ENCODE measurements at places on chromosomes 11 and 22. TPM values are rescaled to one million over a fixed set of nuclear protein-coding genes. Genes with fewer than 3 reads are reported as not detected.

DNA sequence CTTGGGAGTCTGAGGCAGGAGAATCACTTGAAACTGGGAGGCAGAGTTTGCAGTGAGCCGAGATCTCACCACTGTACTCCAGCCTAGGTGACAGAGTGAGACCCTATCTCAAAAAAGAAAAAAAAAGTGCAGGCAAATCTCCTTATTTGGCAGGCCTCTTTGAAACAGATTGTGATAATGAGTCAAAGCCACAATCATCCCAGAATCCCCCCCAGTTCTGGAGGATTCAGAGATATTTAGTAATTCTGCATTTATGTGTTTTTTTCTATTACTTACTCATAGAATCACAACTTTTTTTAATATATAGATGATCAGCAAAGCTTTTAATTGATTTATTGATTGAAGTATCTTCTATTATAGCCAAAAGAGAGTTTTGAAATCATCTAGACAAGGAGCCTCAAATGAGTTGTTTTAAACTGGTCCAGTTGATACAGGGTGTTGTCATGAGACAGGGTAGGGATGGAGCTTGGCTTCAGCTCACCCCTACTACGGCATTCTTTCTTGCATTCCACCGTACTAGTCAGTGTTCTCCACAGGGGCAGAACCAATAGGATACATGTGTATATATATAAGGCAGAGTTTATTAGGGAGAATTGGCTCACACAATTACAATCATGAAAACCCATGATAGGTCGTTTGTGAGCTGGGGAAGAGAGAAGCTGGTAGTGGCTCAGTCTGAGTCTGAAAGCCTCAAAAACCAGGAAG, 39.3 kb upstream of the SORL1 start:
- DNase-seq = no peak

DNA sequence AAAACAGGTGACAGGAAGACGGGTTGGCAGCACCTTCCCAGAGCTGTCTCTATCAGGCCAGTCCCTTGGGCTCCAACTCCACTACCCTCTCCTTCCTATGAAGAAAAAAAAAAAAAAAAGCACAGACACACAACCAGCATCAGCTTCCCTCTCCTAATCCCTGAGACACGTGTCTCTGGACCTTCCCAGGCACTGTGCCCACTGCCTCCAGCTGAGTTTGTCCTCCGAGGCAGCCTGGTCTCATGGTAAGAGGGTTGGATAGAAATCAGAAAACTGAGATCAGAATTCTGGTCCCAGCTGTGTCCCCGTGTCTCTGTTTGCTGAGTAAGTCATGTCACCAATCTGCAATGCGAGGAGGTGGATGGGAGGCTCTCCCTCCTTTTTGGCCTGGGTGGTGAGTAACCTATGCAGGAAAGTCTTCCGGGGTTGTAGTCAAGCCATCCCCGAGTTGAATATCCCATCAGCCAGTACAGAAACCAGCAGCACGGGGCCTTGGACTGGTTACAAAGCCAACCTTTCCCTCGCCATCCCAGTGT, 193.7 kb upstream of the TBCEL start:
- no peak for DNase-seq

DNA sequence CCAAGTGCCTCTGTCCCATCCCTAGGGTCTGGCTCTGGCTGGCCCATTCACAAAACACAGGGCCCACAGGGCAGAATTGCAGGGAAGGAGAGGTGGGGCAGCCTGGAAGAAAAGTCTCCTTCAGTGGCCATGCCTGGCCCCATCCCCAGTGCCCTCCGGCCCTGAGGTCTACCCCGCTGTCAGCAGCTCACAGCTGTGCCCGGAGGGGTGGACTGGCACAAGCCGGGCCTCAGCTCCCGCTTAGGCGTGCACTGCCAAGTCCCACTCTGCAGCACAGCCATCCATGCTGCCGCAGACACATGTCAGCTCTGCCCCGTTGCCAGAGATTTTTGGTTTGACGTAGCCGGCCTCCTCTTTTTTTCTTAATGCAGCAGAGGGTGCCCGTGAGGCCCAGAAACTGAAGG, 3.9 kb upstream of the SCN2B start:
- peak; percentile 37 for DNase-seq

KDELR3 gene
- 5.3 TPM for total RNA-seq

GRCh38 chr11:76890329-76890728, 29.6 kb downstream of the ACER3 start:
- DNase-seq = no peak

DNA sequence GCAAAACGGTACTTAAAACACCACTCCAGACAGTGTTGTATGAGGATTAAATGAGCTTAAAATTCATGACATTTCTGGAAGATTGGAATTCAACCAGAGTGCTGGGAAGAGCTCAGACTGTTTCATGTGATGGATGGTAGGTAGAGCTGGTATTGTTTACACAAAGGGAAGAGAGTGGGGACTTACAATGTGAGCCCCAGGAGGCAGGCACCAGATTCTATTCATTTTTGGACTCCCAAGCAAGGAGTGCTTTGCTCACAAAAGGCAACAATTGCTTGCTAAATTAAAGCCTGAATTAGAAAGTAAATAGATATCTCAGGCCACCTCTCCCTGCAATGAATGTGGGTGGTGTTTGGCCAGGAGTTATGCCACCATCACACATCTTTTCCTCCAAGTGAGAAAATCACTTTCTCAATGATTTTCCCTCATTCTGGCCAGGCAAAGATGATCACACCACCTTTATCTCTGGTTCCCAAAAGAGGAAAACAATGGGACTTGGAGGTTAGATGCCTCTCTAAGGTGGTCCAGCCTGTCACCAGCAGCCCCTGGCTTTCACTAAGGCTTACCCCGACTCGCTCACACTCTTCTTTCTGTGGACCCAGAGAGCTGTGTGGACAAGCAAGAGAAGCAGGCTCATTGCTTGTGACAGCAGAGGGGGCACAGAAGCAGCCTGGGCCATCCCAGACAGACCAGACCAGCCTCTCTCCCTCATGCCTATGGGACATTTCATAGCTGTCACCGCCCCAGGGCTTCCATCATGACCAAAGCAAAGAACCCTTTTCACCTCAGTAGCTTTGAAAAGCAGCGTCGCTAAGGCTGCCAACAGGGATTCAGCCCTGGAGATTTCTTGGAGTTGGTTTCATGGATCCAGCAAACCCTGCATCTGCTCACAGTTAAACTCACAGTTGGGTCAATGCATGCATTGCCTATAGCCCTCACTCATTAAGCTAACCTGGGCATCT, 63.5 kb upstream of the DRD2 start:
- DNase-seq = no peak

GRCh38 chr11:106271086-106271485, 193.6 kb downstream of the AASDHPPT start:
- DNase-seq = no peak

GRCh38 chr22:48635816-48636215, 1191.9 kb downstream of the BRD1 start:
- DNase-seq = no peak

GRCh38 chr11:34274712-34275398, 83.0 kb downstream of the ABTB2 start:
- DNase-seq = no peak

CCDC15 gene
- total RNA-seq = 6.1 TPM

DNA sequence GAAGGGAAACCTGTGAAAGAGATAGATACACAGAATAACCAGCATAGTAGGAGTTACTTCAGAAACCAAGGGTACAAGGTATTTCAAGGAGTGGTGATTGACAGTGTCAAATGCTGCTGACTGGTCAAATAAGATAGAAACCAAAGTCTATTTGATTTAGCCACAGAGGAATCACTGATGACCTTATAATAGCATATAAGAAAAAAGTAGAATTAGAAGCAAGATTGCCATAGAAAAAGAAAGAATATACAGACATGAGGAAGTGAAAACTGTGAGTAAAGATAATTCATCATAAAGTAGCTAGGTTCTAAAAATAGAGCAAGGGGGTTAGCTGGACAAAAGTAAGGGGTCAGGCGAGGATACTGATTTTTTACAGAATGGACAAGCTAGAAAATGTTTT, 14.2 kb downstream of the ZBTB44 start:
- DNase-seq = no peak

DNA sequence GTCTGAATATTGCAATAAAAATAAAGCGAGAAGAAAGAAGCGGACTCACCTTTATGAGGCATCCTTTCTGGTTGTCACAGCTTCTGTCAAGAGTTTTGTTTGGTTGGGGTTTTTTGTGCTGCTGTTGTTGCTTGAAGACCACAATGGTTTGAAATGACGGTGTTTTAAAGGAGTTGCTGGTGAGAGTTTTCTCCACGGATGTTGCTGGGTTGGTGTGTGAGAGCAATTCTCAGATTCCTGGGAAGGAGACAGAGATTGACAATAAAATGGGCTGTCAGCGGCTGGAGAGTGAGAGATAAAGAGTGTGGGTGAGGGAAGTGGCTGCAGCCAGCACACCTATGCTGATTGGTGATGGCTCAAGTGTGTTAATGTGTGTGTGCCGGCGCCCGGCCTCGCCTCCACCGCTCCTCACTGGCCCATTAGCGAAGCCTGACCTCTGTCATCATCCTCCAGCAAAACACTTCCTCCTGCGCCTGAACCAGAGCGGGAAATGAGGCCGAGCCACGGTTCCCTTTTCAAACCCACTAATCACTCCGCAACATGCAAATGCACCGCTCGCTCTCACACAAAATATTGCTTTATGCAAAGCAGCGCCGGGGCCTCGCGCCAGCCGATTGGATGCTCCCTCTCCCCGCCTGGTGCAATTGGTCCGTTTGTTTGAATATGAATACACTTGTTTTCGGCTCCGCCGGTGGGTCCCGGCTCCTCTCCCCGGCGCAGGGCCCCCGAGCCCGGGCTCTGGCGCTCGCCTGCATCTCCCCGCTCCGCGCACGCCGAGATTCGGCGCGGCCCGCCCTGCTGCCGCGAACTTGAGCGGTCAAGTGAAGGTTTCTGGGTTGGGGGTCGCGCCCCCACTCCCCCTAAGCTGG, at the start of gene PAX6:
Gene PAX6, minus strand, starts transcription at position 544 of the 869 bp plus-strand sequence. CDS start 4,911 bp downstream, outside the sequence.
- peak; percentile 70 for DNase-seq

- DNase-seq = no peak
Observed at GRCh38 chr22:46140989-46141928, 9.1 kb upstream of the PPARA start.

OR51E1 gene
- total RNA-seq = not detected

DNA sequence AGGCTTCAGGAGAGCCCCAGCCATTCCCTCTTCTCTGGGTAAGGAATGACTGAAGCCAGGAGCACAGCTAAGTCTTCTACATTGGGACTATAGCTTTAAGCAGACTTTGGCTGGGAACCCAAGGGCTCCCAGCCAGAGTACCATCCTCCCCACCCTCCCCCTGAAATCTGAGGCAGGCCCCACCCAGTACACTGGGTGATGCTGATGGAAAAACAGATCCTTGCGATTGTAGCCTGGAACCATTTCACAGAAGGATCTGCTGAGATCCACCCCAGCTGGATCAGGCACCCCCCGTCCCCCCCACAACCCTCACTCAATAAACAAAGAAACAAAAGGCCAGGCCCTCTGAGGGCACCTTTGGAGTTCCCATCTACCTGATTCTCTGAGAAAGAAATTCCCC, 39.8 kb downstream of the IL18BP start:
- no peak for DNase-seq

GRCh38 chr22:37358917-37359316, 68.4 kb downstream of the ELFN2 start:
- no peak for DNase-seq

SYT13 gene
- total RNA-seq = 1.7 TPM

OR52A1 gene
- total RNA-seq = not detected

- DNase-seq = no peak
Observed at GRCh38 chr11:105618343-105618955, 8.6 kb downstream of the GRIA4 start.

GRCh38 chr11:8597182-8597581, 3.2 kb upstream of the STK33 start:
- no peak for DNase-seq

DNA sequence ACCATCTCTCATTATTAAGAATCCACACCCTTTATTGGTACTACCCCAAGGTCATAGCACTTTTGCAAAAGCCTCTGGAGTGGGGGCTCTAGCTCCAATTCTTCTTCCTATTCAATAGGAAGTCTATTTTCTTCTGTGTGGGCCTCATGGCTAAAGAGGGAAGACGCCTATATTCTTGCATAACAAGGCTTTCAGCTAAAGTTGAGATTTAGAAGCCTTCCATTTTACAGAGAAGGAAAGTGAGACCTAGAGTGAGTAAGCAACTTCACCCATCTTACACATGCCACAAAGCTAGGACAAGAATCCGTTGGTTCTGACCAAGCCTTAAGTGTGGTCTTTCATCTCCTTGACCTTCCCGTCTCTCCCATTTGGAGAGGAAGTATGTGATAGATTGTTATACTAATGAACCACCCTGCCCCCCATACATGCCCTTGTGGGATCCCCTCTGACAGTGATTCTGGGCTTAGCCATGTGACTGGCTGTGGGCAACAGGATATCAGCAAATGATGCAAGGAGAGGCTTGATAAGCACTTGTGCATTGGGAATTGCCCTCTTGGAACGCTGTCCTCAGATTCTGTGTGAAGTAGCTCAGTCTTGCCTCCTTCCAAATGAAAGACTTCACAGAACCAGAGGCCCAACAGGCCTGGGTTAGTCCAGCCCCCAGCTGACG, 12.3 kb downstream of the BACE1 start:
- DNase-seq = no peak

TMEM191B gene
- total RNA-seq = 1.0 TPM

GRCh38 chr11:47220401-47220821, 5.6 kb downstream of the DDB2 start:
- DNase-seq = no peak

All from neural crest cell (in vitro differentiated cells).